H1 (cell line): ENCODE measurements at places on chromosomes 5 and 9.

DNA sequence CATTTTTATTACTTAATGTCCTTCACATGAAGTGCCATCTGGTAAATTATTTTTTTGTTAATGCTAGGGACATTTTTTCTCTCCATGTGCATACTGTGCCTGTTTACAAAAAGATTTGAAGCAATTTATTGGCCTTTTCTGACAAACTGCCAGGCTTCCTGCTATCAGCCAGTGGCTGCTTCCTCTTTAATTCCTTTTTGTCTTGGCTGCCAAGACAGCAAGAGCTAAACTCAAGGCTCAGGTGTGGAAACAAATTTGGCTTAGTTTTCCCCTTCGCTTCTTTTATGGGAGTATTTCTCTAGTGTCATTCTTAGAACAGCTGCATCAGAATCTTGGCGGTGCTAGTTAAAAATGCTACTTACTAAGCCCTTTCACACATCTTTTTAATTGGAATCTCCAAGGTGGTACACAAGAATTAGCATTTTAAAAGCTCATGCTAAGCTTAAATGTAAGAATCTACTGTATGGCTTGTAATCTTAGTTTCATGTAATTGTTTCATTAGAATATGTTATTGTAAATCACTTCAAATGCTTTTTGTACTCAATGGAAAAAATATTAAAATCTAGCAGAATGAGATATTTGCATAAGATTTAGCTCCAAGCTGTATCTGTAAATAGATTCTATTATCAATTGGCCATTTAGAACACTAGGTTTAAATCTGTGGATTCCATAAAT lies 134.2 kb upstream of the RASGRF2 start:
- DNase-seq, result no peak

- DNase-seq, result no peak
Measured at GRCh38 chr9:123475407-123475806, 119.4 kb downstream of the CRB2 start.

DNA sequence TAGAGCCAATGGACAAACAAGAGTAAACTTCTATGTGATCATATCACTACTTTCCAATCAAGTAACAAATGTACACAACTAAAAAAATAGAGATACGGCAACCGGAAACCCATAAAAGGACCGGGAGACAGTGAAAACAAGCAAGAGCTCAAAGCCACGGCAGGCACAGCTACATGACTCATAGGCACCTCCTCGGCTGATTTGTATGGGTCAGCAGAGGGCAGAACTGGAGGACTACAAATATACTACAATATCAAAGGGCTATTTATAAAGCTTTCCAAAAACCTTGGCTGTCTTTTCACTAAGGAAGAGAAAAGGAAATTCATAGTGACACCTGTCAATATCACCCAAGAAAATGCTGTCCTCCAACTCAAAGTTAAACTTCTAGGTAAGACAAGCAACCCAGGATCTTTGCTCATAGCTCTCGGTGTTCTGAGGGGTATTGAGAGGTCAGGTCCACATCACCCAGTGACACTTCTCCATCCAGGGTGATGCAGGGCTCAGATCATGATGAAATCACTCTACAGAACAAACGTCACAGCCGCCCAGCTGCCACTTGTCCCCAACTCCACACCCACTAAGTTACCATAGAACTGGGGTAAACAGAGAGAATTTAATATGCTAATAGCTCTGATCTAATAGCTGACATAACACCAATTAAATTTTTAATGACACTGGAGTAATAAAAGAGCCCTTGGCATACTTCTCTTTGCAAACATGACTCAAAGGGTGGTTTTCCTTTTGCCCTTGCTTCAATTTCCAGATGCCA lies 41.3 kb downstream of the PFDN1 start:
- DNase-seq, result no peak

DNA sequence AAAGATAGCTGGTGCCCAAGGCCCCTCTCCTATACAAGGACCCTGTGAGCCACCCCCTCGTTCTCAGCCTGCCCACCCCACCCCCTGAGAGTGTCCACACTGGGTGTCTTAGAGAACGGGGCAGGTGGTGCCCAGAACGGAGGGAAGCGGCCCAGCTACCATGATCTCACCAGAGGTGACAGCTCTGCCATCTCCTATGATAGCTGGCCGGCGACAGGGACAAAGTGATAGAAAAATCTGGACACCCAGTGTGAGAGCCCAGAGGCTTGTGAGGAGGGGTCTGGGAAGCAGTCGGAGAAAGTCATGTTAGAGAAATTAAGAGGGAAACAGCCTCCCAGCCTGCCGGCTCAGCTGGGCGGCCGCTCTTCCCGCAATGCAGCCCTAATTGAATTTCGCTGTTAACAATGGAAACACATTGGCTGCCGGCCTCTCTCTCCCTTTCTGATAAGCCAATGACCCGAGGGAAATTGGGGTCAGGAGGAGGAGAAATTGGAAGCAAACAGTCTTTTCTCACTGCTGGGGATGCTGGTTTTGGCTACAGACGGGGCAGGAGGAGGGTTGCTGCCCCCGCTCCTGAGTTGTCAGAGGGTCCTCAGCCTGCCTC lies 32.3 kb downstream of the HK3 start:
- no peak for DNase-seq

DNA sequence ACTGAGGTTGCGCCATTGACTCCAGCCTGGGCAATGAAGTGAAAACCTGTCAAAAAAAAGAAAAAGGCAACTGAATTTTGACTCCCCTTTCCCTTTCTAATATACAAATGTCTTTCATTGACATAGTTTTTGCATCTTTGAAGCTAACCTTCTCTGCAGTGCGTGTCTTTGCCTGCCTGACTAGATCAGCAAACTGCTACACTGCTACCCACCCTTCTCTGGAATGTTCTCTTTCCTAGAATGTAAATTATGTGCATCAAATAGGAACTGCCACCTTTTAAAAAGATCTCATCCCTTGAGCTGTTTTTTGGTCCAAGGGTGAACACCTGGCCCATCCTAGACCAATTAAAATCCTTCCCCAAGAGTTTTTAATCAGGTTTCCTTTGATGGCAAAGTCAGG lies 127.6 kb downstream of the SLC28A3 start:
- DNase-seq, result no peak

- no peak for DNase-seq
Measured at GRCh38 chr5:89204756-89205155, 321.8 kb upstream of the MEF2C start.

DNA sequence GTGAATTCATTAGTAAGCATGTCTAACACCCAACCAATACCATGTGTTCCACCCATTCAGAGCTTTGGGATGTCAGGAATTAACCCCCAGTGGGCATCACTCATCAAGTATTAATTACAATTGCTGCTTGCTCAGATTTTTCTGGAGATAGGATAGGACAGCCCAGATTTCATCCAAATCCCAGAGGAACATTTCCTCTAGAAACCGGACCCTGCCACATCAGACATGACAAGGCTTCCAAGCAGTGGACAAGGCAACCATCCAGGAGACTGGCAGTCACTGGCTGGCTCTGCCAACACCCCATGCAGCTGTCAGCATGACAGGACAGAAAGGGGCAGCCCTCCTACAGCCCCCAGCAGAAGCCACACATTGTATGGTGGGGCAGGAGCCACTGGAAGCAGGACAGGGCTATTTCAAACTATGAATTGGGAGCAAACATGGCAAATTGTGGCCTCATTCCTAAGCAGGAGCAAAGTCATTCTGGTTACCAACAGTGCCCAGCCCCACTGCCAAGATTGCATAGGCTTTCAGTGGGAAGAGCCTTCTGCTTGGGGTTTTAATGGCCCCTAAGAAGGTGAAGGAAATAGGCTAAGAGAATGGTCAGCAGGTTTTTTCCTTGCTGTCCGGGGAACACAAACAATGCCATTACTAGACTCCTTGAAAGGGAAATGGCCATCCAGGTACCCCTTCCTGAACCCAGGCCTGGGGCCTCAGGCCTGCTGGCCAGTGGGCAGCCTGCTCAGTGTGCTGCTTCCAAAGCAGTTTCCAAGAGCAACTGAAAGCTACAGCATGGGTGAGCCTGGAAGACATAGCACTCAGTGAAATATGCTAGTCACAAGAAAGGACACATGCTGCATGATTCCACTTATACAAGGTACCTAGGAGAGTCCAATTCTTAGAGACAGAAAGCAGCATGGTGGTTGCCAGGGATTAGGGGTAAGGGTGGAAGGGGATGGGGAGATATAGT lies 294.7 kb upstream of the SLC30A5 start:
- DNase-seq, result no peak

GRCh38 chr9:133704711-133705181 lies 33.4 kb downstream of the SARDH start:
- no peak for DNase-seq

GRCh38 chr9:108620767-108621166 lies 235.0 kb downstream of the ACTL7B start:
- no peak for DNase-seq

DNA sequence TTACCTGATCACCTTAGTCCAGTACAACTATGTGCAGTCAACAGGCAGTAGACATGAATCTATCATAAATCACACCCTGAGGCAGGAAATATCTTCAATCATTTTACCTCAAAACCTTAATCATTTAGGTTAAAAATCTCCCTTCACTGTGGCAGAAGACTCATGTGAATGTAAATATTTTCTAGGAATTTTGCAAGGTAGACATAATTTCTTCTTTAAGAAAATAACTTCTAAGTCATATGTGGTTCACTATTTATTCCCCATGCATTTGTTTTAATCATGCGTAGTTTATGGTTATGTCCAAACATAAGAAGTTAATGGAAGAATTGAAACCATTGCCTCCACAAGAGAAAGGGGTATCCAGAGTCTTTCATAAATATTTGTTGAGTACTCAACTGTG lies 97.0 kb downstream of the HMHB1 start:
- no peak for DNase-seq

- DNase-seq, result no peak
Measured at GRCh38 chr9:106712279-106712678, 150.7 kb upstream of the ZNF462 start.

DNA sequence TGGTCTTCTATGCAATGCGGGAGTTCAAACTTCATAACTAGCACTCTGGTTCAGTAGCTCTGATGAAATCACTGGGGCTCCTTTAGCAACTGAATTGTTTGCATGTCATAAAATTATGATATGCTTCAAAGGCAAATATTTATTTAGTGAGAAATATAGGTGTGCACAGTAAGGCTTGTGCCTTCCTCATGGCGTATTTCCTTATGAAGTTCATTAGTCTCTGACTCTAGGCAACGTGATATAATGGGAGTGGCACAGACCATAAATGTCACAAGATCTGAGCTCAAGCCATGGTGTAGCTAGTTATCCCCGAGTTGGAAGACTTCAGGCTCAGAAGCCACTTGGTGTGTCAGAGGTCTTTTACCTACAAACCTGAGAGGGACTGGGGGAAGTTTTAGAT lies 35.5 kb downstream of the PIP5K1B start:
- no peak for DNase-seq

DNA sequence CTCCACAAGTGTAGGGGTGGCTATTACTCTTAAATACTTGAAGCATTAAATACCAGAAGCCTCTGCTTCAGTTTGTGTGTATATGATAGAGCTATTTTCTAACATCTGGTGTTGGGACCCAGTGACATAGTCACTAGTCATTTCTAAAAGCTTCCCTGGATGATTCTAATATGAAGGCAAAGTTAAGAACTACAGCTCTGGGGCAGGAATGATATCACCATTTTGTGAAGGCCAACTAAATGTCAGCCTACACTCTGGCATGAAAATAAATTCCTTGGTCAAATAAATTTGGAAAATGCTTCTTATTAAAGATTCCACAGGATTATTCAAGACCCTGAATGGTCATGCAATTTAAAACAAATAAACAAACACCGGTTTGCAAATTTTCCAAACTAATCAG lies 197.7 kb downstream of the PLK2 start:
- no peak for DNase-seq

DNA sequence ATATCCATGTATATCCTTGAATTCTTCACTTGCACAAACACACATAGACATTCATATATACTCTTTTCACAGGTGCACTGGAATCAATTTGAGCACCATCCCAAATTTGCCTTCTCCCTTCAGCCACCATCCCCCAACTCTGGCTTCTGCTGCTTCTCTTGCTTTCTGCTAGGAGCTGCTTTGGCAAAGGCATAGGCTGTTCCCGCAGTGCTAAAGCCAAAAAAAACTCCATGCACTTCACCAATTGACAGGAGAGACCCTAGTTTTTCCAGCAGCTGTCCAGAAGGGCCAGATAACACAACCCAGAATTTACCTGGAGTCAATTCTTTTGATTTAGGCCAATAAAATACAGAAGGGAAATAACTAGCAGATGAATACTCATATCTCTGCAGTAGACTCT lies 251.3 kb downstream of the NR2F1-AS1 start:
- no peak for DNase-seq

DNA sequence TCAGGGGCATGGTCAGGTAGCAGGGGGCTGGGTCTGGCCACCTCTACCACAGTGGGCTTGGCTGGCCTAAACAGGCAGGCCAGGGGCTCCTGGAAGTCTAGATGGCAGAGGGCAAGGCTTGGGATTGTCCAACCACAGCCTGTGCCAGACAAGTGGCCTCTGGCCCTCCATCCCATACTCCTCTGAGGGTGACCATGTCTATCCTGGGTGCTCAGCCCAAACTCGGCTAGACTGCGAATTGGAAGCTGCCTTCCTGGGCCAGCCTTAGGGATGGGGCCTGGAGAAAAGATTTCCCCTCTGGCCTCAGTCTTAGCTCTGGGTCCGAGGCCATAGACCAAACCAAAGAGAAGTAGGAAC lies 110.5 kb downstream of the PHF2 start:
- DNase-seq, result no peak

DNA sequence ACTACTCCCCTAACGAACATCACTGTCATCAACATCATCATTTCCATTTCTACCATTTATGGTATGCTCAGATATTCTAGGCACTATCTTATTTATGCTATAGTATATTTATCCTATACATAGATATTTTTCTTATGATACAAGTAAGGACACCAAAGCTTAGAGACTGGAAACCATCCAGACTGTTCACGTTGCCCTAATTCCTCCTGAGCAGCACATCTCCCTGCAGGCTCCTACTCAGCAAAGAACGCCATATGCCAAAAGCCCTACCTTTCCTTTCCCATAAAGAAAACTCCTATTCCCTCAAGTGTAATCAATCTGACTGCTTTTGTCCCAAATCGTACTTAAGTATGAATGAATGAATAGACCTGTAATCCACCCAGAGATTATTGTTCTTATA lies 247.0 kb downstream of the PRELID2 start:
- no peak for DNase-seq

GRCh38 chr5:107306002-107306401 lies 364.7 kb downstream of the EFNA5 start:
- no peak for DNase-seq

- no peak for DNase-seq
Measured at GRCh38 chr5:61619289-61619688, 287.2 kb downstream of the ZSWIM6 start.

- DNase-seq, result no peak
Measured at GRCh38 chr9:98501819-98502218, 206.9 kb downstream of the GABBR2 start.

GRCh38 chr5:21802869-21803490 lies 1050.2 kb downstream of the CDH12 start:
- DNase-seq, result no peak

GRCh38 chr9:135023088-135023785 lies 64.2 kb upstream of the OLFM1 start:
- DNase-seq, result no peak

DNA sequence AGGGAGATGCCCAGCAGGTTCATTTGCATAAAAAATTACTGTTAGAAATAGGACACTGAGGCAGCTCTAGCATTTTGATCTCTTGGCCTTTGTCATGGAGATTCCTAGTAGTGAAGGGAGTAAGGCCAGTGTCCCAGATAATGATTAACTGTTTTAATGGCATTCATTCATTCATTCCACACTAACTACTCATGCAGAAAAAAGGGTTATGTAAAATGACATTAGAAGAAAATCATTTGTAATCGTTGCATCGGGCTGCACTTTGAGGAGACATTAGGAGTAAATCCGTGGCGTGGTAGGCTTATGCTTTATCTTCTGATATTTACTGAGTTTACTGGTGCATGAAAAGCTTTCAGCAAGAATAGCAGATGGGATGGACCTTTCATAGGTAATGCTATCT lies 82.6 kb upstream of the GRHPR start:
- no peak for DNase-seq
